ENCODE measurements at places on chromosomes 2 and 18. TPM values are rescaled to one million over a fixed set of nuclear protein-coding genes. Genes with fewer than 3 reads are reported as not detected.

MOCOS gene
- 3.9 TPM for polyA plus RNA-seq

OTOS gene
- polyA plus RNA-seq, result 0.40 TPM

RBFA gene
- 36.3 TPM for polyA plus RNA-seq

NPHP1 gene
- polyA plus RNA-seq, result 11.0 TPM

NETO1 gene
- 13.0 TPM for polyA plus RNA-seq

INPP5D gene
- polyA plus RNA-seq, result 6.6 TPM

DSC2 gene
- polyA plus RNA-seq, result 7.9 TPM

OTOF gene
- 0.23 TPM for polyA plus RNA-seq

Measured in GM23338 (cell line).